SK-N-MC (cell line): ENCODE measurements at places on chromosomes 13 and 19.

- DNase-seq: no peak
These were observed 254.8 kb downstream of the FGF9 start for GRCh38 chr13:21925720-21926119.

DNA sequence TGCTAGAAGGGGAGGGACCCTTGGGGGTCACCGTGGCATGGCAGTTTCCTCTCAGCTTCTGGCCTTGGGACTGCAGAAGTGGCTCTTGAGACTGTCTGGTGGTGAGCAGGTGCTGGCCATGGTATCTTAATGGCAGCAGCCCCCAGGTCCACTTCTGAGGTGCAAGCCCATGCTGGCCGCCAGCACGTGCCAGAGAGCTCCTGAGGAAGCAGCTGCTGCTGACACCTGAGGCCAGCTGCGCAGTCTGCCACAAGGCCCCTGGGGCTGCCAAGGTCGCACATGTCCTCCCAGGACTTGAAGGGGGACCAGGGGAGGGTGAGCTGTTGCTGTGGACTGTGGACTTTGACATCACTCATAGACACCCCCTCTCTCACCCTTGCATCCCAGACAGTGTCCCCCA, 48.0 kb downstream of the NFIX start:
- no peak for DNase-seq

GRCh38 chr13:75480671-75481175, 1.2 kb downstream of the TBC1D4 start:
- DNase-seq: no peak

DNA sequence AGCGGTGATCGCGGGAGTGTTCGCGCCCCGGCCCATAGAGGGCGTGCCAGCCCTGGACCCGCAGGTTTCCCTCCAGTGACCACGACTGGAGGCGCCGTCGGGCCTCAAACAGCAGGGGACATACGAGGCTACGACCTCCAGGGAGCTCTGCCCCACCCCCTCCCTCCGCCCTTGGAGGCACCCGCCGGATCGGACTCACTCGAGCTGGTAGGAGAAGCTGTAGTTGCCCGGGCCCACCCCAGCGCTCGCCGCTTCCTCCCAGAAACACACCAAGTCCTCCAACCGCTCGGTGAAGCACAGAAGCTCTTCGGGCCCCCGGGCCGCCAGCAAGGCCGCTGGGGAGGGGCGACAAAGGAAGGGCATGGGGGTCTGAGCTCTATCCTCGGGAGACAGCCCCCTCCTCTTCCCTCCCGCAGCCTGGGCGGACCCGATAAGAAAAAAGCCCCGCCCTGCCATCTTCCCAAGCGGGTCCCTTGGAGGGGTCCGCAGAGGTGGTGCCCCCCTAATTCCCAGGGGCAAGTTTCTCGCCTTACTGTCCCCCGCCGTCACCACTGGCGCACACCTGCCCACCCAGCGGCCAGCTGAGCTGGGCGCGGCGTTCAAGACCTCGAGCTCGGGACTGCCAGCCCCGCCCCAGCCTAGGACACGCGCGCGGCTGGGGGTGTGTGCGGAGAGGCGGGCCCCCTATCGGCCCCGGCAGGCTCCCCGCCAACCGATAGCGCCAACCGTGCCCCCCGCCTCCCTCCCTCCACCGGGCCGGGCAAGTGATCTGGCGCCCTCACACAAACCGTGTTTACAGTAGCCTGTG, 1.0 kb downstream of the EPOR start:
- DNase-seq: no peak

GRCh38 chr13:65926750-65927171, 1303.4 kb downstream of the PCDH9 start:
- no peak for DNase-seq

DNA sequence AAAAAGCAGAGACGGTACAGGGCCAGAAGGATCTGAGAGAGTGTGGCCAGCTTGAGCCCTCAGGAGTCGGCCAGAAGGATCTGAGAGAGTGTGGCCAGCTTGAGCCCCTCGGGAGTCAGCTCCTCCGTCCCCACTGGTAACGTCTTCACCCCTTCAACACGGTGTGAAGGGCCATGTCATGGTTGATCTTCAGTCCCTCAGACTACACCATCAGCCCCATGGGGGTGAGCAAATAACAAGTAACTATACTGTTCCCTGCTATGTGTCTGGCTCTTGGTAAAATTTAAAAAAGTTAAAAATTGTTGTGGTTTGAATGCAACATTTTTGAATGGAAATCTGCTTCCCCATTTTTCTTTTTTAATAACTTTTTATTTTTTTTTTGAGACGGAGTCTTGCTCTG, 1.6 kb upstream of the ZNF8 start:
- DNase-seq: no peak

DNA sequence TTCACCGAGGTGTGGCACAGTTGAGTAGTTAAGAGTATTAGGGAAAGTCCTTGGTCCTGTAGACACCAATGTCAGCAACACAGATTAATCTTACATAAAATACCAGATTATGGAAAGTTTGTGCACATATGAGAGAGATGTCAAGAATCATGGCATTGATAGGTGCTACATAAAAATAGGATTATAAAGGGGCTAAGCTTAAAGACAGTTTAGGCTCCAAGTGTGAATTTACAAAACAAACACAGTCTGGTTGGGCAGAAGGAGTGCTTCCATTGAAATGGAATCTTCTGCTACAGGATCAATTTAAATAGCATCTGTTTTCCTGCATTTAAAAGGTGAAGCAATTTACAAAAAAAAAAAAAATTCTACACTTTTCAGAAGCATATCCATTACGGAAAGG, 292.9 kb downstream of the DNAJC15 start:
- DNase-seq: no peak

DNA sequence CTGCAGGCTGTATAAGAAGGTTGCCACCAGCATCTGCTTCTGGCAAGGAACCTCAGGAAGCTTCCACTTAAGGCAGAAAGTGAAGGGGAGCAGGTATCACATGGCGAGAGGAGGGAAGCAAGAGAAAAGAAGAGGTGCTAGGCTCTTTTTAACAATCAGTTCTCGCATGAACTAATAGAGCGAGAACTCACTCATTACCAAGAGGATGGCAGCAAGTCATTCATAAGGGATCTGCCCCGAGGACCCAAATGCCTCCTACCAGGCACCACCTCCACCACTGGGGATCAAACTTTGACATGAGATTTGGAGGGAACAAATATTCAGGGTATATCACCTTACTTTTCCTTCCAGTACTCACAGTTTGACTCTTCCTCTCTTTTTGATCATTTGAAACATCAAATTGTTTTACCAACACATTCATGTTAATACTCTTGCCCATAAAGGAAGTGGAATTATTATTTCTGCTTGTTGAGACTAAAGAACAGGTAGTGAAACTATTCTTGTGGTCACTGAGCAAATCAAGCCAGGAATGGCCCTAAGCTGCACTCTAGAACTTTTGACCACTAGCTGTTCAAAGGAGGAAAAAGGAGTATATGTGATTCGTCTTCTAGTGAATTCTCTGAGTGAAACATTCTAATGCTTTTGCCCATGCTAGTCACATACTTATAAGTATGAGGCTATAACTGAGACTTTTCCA, 45.0 kb downstream of the LACC1 start:
- no peak for DNase-seq

DNA sequence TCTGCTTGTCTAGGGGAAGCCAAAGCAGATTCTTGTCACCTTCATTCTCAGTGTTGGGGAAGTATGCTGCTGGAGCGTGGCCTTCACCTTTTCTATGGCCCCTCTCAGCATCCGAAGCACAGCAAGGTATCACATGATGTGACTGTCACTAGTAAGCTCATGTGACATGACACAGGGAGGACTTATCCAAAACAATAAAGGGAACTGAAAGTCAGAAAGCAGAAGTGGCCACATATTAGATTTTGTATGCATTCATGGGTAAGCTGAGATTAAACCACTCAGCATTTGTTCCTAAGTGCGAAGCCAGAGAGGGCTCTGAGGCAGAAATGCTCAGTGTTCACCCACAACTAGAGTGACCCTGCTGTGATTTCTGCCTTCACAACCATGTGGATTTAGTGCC, 72.8 kb upstream of the PCDH8 start:
- no peak for DNase-seq

- DNase-seq: no peak
These were observed 36.2 kb downstream of the SMAD9 start for GRCh38 chr13:36883824-36884223.

DNA sequence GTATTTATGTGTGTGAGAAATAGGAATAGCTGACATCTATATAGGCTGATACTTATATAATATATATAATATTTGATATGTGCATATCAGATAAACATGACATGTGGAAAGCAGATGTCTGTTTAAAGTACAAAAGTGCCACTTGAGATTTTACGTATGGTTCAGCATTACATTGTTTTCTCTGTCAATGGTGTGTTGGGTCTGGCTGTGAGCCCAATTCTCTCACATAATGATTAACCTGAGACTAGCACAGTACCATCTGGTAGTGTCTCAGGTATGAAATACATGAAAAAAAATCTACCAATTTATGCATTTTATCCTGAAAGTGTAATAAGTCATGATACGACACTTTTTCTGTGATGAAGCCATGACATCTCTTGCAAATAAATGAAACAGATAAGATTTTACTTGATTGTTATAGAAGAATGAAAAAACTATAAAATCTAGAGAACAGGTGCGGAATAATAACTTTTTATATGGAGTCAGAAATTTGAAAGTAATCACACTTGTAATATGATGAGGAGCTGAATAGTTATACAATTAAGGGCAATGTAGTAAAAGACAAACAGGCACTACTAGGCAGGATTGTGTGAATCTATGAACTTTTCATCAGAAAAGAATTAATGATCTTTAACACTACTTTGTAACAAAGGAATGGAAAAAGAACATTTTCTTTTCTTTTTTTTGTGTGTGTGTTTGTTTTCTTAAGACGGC, 1405.0 kb downstream of the OLFM4 start:
- no peak for DNase-seq

- no peak for DNase-seq
These were observed 1585.4 kb downstream of the EFNB2 start for GRCh38 chr13:104949840-104950740.

DNA sequence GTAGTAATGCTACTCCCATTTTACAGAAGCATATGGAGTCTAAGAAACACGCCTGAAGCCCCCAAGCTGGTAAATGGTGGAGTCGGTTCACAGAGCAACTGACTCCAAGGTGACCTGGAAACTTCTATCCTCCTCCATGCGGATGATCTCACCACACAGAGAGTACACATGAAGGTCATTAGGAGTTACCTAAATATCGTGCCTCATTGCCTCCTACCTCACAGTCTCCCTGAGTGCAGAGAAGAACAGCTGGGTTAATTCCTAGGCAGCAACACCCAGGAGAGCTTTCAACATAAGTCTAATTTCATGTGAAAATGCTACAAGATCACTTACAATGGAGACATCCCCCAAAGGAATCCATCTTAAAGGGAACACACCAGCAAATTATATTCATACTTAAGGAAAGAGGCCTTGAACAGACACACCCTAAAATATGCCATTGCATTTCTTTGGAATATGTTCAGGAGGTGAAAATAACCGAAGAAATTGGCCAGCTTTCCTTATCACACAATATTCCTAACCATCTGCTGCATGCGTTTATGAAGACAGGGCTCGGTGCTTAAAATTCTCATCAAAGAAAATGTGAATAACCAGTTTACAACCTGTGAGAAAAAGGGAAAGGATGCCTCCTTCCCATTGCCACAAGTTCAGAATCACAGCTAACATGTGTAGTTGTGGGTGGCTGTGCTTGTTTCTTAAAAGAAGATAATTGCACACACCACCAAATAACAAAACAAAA, 203.6 kb upstream of the NBEA start:
- no peak for DNase-seq

- DNase-seq: no peak
These were observed 764.9 kb downstream of the LIG4 start for GRCh38 chr13:107450431-107450830.

GRCh38 chr19:50358483-50359327, 6.7 kb downstream of the NAPSA start:
- no peak for DNase-seq

GRCh38 chr13:111908361-111908760, 158.6 kb upstream of the SOX1 start:
- no peak for DNase-seq

GRCh38 chr19:47518139-47518538, 3.3 kb upstream of the NAPA start:
- DNase-seq: no peak

DNA sequence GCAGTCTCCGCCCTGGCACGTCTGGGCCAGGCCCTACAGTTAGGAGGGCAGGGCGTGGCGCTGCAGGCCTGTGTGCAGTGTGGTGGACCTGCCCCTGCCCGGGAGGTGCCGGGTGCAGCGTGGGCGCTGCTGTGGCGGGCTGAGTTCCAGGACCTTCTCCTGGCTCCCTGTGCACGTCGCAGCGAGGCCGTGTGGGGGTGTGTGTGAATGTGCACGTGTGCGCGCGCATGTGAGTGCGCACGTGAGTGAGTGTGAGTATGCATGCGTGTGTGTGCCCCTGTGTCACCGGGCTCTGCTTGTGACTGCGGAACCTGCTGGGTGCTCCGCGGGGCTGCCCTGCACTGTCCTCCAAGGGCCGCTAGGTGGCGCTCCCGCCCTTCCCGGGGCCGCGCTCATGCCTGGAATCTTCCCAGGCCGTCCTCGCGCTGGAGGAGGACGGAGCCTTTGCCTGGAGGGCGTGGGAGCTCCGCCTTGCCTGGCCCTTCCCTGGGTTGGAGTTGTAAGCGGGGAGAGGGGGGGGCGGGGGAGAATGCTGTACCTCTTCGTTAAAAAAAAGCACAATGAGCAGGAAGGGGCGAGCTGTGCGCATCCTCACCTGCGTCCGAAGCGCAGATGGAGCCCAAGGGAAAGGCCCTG, 79.3 kb downstream of the KDM4B start:
- DNase-seq: peak; percentile 16
